ENCODE measurements at places on chromosomes 6 and 20.

DNA sequence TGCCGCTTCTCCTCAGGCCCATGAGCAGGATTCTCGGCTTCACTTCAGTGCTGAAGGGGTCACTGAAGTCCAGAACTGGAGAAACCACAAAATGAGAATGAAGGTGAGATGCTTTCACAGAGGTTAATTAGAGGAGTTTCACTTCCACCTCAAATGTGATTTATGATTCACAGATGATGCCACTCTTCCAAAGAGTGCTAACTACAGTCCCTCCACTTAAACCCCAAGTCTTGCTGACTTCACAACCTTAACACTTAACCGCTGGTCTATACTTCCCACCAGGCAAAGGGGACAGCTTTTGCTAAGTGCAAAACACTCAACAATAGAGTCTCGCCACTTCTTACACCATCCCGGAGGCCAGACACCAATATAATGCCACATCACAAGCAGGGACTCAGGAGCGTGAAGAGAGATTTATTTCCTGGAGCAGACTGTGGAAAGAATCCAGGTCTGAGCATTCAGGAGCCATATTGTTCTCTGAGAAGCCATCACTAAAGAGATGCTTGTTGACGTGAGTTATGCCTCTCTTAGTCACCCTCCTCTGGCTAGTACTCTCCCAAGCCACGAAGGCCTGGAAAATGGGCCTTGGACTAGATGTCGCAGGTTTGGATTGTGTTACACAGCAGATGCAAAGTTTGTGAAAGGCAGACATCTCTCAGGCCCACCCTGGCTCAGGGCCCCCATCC is 24.4 kb downstream of the RRAGD start:
- DNase-seq: no peak
- H3K27ac ChIP-seq: no peak overlapping the region
- H3K36me3 ChIP-seq: no peaks in the 10 kb centered on the region
- no peak overlapping the region for H3K4me3 ChIP-seq
- H3K27me3 ChIP-seq: no peaks in the 10 kb centered on the region

DNA sequence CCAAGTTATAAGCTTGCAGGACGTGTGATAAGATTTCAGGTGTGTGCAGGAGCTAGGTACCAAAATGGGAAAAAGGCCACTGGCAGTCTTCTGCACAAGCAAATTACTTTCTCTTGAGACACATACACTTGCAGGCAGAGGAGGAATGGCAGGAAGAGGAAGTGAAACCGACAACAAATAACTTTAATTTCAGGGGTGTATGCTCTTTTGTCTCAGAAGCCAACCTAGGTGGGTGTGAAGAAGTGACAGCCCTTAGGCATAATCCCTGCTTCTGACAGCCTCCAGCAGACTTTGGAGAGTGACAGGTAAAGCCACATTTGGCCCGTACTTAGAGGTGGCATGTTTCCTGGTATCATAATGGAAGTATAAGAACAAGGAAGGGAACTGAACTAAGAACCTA is 118.8 kb upstream of the TRAF3IP2 start:
- H3K27me3 ChIP-seq: no peaks in the 10 kb centered on the region
- H3K4me3 ChIP-seq: peak overlapping the region; percentile 31
- H3K4me1 ChIP-seq: peaks cover 36% of the 10 kb centered on the region
- no peak for DNase-seq
- H3K36me3 ChIP-seq: peaks cover 7% of the 10 kb centered on the region

DNA sequence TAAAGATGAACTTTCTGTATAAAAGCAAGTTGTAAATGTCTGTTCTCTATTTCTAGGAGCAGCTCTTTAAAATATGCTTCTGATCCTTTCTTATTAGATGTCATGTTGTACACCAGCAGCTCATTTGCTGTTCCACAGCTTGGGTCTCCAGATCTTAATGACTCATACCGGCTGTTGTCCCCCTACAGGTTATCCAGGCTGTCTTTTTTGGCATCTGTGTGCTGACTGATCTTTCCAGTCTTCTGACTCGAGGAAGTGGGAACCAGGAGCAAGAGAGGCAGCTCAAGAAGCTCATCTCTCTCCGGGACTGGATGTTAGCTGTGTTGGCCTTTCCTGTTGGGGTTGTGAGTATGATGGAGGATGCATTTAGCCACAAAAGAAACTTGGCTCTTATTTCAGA is 76.0 kb downstream of the AIG1 start:
- no peak overlapping the region for H3K4me3 ChIP-seq
- no peaks in the 10 kb centered on the region for H3K36me3 ChIP-seq
- no peaks in the 10 kb centered on the region for H3K27me3 ChIP-seq
- peaks cover 5% of the 10 kb centered on the region for H3K4me1 ChIP-seq
- DNase-seq: no peak
- no peak overlapping the region for H3K27ac ChIP-seq

- peaks cover 5% of the 10 kb centered on the region for H3K4me1 ChIP-seq
- peaks cover 4% of the 10 kb centered on the region for H3K27me3 ChIP-seq
- no peak overlapping the region for H3K27ac ChIP-seq
- H3K36me3 ChIP-seq: no peaks in the 10 kb centered on the region
Observed at GRCh38 chr20:49563015-49563980, 4.6 kb downstream of the PTGIS start.

GRCh38 chr6:98831959-98832283 is 2.5 kb upstream of the POU3F2 start:
- H3K36me3 ChIP-seq: no peaks in the 10 kb centered on the region
- H3K27me3 ChIP-seq: peaks cover 79% of the 10 kb centered on the region
- H3K4me3 ChIP-seq: peak overlapping the region; percentile 23
- H3K4me1 ChIP-seq: peaks cover 41% of the 10 kb centered on the region
- no peak overlapping the region for H3K27ac ChIP-seq

GRCh38 chr6:70130865-70131264 is 172.0 kb downstream of the COL9A1 start:
- H3K27me3 ChIP-seq: no peaks in the 10 kb centered on the region
- no peak overlapping the region for H3K4me3 ChIP-seq
- H3K27ac ChIP-seq: no peak overlapping the region
- H3K4me1 ChIP-seq: no peaks in the 10 kb centered on the region
- H3K36me3 ChIP-seq: no peaks in the 10 kb centered on the region
- no peak for DNase-seq

GRCh38 chr6:103344554-103345163 is 1515.1 kb downstream of the HACE1 start:
- H3K4me3 ChIP-seq: no peak overlapping the region
- no peaks in the 10 kb centered on the region for H3K27me3 ChIP-seq
- no peak overlapping the region for H3K27ac ChIP-seq
- H3K36me3 ChIP-seq: no peaks in the 10 kb centered on the region

DNA sequence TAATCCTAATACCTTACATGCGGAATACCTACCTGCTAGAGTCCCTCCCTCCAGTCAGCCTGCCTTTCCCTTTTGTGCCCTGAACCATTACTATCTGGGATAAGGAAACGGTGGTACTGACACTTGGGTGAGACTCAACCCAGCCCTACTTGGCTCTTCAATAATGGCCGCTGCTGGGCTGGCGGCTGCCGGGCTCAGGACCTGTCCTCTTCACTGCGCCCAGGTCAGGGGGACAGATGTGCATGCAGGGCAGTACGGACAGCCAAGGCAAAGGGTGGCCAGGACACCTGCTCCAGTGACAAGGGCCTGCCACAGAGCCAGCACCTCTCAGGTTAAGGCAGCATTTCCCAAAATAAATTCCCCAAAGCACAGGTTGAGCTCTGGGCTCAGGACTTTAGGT is 29.9 kb downstream of the UBE2V1 start:
- H3K4me1 ChIP-seq: peaks cover 10% of the 10 kb centered on the region
- H3K27ac ChIP-seq: no peak overlapping the region
- no peak overlapping the region for H3K4me3 ChIP-seq
- H3K27me3 ChIP-seq: no peaks in the 10 kb centered on the region
- DNase-seq: no peak
